Astrocyte of the spinal cord (primary cell): ENCODE measurements at places on chromosomes 3 and 15.
A peak's percentile ranks its signal among the peaks of the same experiment; 100 is the strongest.

DNA sequence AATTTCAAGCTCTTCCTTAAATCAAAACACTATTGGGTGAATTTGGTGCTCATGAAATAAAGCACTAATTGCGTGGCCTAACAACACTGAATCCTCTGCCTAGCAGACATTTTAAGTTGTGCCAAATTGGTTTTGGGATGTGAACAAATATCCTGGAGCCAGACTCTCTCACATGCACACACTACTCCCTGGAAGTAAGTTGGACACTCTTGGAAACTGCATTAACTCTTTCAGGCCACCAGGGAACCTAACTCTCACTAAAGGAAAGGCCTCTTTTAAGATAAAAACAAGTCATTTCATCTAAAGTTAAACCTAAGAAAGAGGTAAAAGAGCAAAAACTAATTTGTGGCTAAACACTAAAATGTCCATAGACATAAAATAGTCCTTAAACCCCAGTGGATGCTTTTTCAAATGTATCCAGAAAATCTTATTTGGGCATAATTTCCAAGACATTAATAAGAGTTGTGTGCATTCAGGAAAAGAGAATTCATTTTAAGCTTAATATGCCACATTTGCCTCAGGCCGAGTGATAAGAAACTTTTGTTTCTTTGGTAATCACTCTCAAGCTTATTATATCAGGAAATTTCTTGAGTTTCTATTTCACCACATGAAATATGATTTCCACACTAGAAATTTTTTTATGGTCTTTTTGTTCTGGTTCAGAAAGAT, 61.8 kb downstream of the ZBTB20 start:
- no peak for DNase-seq

DNA sequence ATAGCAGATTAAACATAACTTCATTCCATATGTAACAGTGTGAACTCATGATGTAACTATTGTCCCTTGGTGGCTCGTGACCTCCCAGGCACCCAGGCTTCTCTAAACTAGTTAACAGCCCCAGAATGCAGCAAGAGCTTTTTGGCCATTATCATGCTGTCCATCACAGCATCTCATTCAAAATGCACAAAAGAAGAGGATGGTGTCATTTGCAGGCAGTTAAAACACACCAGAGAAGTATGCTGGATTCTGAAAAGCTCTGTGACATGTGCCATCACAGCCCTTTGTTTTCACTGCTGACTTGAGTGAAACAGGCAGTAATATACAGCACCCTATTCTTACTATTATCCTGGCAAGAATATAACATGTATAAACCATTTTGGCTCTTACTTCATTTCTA, 117.6 kb upstream of the CHMP2B start:
- DNase-seq = no peak

DNA sequence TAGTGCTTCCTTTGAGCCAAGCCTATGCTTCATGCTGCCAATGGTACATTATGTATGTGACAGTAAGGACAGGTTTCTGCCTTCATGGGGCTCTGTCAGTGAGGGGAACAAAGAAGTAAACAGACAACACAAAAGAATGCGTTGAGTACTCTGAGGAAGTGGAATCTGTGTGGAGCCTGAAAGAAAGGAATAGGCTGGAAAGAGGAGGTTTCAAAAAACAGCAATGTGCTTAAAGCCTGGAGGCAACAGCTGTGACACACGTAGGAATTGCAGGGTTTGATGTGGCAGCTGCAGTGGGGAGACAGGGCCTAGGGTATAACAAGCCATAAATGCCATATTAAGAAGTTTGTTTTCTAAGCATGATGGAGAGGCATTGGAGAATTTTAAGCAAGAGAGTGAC, 316.7 kb downstream of the CLSTN2 start:
- DNase-seq = no peak

- DNase-seq = peak; percentile 81
These were observed 254.0 kb upstream of the TBL1XR1 start for GRCh38 chr3:177451301-177451750.

- no peak for DNase-seq
These were observed 17.1 kb upstream of the TASOR start for GRCh38 chr3:56700151-56700550.

DNA sequence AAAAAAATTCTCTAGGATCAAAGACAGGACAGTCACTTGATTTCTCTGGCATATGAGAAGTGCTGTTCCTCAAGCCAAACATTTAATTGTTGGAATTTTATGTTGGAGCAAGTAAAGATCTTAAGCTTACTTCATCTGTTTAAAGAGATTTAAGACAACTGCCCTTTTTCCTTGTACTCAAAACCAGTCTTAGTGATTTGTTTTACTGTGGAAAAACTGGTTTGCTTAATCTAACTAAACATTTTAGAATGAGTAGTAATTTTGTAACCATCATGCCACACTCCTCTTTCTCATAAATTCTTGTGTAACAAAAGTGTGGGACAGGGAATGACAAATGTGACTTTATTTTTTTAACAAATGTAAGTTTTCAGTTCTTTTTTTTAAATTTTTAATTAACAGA, 18.4 kb downstream of the PRKCI start:
- DNase-seq = no peak

DNA sequence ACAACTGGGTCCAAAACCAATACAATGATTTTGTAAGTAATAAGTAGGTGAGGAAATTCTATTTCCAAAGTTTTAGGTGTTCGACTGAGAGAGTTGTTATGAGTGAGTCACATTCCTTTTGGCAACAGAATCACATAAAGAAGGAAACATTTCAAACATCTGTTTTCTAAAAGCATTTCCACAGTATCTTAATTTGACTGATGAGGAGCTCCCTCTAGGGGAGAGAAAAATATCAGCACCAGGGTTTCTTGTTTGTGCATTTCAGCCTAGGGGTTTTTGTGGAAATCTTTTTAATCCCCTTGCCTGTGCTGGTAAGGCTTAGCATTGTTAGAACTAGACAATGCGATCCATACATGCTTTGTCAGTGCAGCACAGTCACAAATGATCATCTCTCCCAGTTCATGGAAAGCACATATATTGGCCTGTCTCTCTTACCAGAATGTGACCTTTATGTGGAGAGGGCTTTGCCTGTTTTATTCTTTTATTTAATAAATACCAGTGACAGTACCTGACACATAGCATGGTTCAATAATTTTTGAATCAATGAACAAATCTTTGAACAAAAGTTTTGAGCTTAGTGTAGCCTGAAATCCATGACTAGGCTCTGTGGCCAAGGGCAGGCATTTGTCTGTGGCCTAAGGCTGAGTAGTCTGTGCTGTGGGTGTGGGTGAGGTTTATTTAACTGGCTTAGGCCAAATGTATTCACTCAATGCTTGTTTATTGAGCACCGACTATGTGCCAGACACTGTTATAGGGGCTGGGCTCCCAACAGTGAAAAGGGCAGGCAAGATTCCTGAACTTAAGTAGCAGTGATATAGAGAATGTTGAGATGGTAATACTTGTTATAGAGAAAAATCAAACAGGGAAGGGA, 21.1 kb upstream of the IQCF6 start:
- peak; percentile 80 for DNase-seq

DNA sequence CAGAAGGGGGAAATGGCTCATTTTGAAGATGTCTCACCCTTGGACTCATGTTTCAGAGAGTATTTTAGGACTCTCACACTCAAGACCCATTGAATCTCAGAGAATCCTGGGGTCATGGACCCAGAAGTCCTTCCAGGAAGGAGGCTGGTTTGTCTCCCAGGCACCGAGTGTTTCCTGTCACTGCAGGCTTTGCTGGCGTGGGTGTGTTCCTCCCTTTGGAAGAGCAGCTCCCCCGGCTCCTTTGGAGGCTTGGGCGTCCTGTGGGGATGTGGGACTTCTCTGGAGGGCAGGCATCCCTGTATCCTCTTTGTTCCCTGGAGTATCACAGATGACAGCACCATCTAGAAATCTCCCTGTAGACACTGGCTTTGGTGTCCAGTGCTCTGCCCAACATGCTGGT, 40.0 kb downstream of the DNAH1 start:
- DNase-seq = no peak

- peak; percentile 75 for DNase-seq
These were observed 228.7 kb downstream of the SLCO3A1 start for GRCh38 chr15:92082006-92082843.

- no peak for DNase-seq
These were observed 272.3 kb downstream of the ARRDC4 start for GRCh38 chr15:98232761-98233160.

DNA sequence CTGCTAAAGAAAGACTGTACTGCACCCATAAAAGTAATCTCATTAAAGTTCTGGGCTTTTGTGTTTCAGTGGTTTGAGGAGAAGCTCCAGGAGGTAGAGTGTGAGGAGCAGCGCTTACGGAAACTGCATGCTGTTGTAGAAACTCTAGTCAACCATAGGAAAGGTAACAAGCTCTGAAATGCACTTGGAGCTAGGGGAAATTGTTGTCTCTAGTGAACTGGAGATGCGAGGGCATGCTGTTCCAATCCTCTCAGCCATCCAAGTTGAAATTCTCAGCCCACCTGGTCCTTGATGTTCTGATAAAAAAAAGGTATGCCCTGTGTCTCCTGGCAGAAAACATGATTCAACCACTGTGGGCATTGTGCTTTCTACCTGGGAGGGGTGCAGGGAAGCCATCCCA, 21.4 kb upstream of the SNX22 start:
- no peak for DNase-seq

DNA sequence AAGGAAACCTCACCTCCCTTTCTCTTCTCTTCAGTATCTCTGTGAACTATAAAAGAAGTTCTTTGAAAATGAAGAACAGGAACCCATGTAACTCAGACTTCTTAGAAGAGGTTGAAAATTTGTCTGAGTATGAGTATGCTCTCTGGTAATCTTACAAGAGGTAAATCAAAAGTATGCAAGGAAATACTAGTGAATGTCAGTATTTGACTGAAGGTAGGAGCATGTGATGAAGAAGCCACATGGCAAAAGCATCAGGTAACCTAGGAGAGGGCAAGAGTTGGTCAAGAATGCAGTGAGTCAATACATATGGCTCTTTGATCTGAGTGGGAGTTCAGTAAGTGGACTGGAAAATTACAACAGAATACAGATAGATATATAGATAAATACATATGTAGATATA, 133.0 kb upstream of the NECTIN3 start:
- DNase-seq = no peak

DNA sequence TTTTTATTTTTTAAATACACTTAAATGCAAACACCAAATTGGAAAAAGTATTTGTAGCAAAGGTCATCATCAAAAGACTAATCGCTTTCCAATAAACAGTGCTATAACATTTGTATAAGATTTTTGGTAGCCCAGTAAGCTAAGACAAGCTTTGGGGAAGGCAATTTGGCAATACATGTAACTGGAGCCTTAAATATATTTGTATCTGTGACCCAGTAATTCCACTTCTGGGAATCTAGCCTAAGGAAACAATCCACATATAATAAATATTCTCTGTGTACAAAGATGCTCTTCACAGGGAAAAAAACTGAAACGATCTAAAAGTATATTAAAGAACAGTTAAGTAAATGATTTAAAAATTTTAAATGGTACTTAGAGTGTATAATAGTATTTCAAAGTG, 65.5 kb upstream of the TJP1 start:
- DNase-seq = peak; percentile 80

- DNase-seq = no peak
These were observed 133.5 kb downstream of the ADAMTS9 start for GRCh38 chr3:64554096-64554920.

DNA sequence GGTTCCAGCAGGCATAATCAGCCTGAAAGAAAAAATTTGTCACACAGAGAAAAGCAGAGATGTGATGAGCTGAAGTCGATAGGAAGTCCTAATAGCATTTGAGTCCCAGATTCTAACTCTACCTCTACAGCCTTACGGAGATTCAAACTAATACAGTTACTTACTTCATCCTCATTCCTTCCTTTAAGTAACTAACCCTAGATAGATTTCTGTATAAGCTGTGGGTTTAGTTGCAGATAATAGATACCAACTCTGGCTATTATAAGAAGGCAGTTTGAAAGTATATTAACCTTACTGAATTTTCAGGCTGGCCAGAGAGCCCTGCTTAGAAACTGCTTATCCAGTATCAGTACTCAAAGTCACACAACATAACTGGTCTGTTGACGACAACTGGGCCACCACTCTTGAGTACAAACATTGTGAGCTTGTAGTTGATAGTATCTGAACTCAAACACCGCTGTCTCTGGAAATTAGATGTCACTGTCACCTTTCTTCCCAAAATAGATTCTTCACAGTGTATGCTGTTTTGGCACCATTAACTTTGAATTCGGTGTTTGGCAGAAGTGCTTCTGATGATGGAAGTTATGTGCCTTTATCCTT, 484.3 kb downstream of the DIPK2A start:
- no peak for DNase-seq

- DNase-seq = peak; percentile 43
These were observed 169.3 kb upstream of the LRRN1 start for GRCh38 chr3:3629911-3630310.

- no peak for DNase-seq
These were observed 132.7 kb upstream of the FAM3D start for GRCh38 chr3:58799271-58799670.

- DNase-seq = no peak
These were observed 51.8 kb downstream of the SMAD6 start for GRCh38 chr15:66753687-66754377.

DNA sequence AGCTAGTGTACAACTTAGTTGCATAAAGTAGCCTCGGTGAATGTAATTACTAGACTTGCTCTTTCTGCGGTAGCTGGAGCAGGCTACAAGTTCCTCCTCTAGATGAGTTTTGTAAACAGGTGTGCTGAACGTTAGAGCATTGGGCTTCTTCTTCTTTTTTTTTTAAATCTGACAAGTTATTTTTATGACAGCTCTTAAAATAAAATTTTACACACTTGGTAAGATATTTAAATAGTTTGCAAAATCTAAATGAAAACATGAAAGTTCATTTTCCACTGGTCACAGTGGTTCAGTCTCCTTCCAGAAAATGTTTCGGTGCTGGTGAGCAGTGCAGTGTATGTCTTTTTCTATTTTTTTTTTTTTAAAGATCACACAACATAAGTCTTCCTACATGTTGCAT, 3.0 kb downstream of the CCR9 start:
- no peak for DNase-seq

GRCh38 chr3:141044695-141045641, 6.2 kb upstream of the SPSB4 start:
- no peak for DNase-seq

GRCh38 chr3:9649791-9650521, 651 bp downstream of the MTMR14 start:
- no peak for DNase-seq

- no peak for DNase-seq
These were observed 23.0 kb downstream of the NANOGP8 start for GRCh38 chr15:35061825-35062737.

GRCh38 chr3:10743366-10744097, 72.5 kb upstream of the SLC6A11 start:
- DNase-seq = no peak

- no peak for DNase-seq
These were observed 390.2 kb downstream of the NR2F2 start for GRCh38 chr15:96720656-96721055.

- DNase-seq = peak; percentile 74
These were observed 37.6 kb downstream of the TMCC1 start for GRCh38 chr3:129855832-129856419.

GRCh38 chr3:13190378-13190765, 117.1 kb upstream of the IQSEC1 start:
- no peak for DNase-seq

DNA sequence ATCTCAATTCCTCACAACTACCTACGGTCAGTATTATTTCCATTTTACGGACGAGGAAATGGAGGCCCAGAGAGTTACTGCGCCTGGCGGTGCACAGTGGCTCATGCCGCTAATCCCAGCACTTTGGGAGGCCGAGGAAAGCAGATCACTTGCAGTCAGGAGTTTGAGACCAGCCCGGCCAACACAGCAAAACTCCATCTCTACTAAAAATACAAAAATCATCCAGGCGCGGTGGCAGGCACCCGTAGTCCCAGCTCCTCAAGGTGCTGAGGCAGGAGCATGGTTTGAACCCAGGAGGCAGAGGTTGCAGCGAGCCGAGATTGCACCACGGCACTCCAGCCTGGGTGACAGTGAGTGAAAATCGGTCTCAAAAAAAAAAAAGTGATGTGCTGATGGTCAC, 187.3 kb downstream of the XXYLT1 start:
- DNase-seq = no peak
